ENCODE measurements at places on chromosomes 4 and X.

GRCh38 chrX:16839852-16840460 lies 30.2 kb downstream of the RBBP7 start:
- no peak for DNase-seq

- DNase-seq, result no peak
These were observed 7.8 kb downstream of the GUCY1B1 start for GRCh38 chr4:155766622-155767021.

DNA sequence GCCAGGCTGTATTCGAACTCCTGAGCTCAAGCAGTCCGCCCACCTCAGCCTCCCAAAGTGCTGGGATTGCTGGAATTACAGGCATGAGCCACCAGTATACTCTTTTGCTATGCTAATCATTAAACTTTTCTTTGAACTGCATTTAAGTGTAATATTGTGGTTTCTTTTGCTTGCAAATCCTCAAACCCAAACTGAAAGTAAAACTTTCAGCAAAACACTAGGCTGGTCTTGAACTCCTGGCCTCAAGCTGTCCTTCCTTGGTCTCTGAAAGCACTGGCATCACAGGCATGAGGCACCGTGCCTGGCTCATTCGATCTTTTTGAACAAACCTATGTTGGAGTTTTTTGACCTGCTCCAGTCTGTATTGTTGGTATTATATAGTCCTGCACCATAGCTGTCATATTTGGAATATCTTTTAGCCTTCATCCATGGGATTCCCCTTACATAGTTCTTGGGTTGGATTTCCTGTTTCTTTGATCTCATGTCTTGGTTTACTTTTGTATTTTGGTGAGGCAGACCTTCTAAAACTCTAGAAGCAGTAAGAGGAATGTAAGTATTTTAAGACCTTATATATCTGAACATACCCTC lies 34.1 kb downstream of the MOB1B start:
- DNase-seq, result no peak

GRCh38 chr4:3402491-3403347 lies 39.0 kb upstream of the HGFAC start:
- no peak for DNase-seq

DNA sequence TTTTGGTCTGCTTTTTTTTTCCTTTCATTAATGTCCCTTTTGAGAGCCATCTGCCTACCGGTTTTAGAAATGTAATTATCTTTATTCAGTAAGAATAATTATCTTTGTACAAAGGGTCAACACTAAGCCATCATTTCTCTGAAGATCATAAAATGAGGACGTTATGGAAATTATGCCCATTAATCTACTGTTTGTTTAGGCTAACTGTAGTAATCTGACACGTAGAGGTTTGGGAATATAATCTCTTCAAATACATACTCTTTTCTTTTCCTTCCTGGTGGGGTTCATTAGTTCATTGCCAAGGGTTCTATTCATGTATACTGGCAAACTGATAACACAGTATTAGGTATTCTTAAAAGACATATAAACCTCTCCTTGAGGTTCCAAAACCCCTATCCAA lies 3.8 kb upstream of the HSD17B13 start:
- DNase-seq, result no peak
